ENCODE measurements at places on chromosomes 5 and 9.

DNA sequence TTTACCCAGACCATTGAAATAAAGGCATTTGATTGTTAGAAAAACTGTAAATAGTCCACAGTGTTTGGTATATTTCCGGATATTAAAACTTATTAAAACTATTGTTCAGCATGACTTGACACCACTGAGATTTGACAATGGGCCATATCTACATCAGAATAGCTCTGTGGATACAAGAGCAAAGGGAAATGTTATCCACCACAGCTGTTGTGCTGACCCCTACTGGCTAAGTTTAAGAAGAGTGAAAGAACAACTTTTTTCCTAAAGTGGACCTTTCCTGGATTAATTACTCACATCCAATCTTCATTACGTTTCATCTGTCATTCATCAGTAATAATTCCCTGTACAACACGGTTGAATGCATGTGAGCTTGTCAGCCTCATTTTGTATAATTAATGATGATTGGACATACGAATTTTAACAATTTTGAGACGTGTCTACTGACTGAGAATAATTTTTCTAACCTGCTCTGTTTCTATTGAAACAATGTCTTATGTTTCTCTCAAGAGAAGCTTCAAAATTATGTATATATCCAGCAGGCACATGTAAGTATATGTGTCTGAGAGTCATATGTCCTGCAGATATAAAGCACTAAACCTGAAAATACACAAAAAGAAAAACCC, 1952.6 kb downstream of the MAT2B start:
- DNase-seq: no peak

GRCh38 chr9:84754881-84755280, 85.4 kb downstream of the NTRK2 start:
- DNase-seq: no peak

DNA sequence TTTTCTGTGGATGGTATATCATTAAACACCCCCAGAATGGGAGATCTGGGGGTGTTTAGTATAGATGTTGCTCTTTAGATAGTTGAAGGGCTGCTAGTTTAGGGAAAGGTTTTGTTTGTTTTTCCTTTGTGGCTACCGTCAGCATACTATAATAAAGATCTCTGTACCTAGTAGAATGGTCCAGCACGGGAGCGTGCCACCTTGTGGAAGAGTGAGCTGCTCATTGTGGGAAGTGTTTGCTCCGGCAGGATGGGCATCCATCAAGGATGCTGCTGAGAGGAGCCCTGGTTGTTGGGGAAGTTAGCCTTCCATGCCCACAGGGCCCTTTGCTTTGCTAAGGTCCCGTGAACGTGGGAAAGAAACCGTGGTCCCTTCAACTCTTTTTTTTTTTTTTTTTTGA, 113.1 kb downstream of the LIFR start:
- DNase-seq: no peak

GRCh38 chr9:38048316-38048969, 20.6 kb downstream of the SHB start:
- DNase-seq: no peak

DNA sequence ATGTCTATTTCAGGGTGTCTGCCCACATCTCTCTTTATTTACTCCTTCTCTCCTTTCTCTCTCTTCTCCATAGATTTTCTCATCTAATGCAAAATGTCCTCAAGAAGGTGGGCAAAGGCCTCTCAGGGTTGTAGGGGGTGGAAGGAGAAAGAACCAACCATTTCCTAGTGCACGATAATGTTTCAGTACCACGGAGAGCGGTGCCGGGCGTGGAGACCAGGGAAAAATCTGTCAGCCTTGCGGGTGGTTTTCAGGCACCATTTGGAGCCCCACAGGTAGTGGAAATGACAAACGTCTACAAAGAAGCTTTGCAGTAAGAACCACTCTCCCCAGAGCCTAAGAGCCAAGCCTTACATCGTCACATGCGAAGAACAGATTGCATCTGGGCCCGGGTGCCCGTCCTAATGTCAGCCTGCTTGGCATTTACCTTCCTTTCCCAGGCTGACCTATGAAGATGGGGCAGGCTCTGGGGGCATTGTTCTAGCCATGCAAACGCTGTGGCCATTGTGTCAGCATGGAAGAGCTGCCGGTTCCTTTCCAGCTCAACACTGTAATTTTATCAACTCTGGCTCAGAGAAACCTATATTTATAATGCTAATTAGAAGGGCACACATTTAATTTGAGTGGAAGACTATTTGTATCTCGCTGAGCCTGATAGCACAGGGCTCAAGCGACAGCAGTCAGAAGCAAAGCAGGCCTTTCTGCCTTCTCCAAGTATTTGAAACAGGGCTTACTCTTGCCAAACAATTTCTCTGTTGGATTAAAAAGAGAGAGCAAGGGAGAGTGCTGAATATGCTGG, 430.1 kb upstream of the WWC1 start:
- no peak for DNase-seq

DNA sequence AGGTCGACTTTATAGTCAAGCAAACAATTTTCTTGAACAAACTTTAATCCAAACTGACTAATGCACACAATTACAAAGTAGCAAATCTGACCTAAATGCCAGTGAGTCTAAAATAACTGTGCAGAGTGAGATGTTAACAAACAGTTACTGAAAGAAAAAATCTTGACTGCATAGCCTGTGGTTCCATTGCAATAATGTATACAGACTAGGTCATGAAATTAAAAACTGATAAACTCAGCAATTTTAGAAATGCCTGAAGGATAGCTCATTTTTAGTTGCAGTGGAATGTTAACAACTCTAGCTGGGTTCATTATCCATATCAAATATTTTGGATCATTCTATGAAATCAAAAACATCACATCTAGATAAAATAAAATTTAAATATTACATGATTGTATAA, 73.4 kb upstream of the CDH12 start:
- DNase-seq: no peak

Measured in CD4-positive, alpha-beta T cell treated with Interleukin-2 at 100 ng/mL for 4 hours (primary cell).